Left renal pelvis (tissue), 4 donors: ENCODE measurements at places on chromosomes 6 and 20. TPM values are rescaled to one million over a fixed set of nuclear protein-coding genes. Genes with fewer than 3 reads are reported as not detected.

ADGRG6 gene
- polyA plus RNA-seq = 37.8 TPM

WASF1 gene
- 51.0 TPM for polyA plus RNA-seq

MYB gene
- polyA plus RNA-seq = 4.8 TPM

- no peak for DNase-seq
These were observed 114.9 kb downstream of the DCDC2 start for GRCh38 chr6:24242924-24243323.

GRCh38 chr6:13395272-13396237, 67.2 kb upstream of the TBC1D7 start:
- no peak for DNase-seq

DNA sequence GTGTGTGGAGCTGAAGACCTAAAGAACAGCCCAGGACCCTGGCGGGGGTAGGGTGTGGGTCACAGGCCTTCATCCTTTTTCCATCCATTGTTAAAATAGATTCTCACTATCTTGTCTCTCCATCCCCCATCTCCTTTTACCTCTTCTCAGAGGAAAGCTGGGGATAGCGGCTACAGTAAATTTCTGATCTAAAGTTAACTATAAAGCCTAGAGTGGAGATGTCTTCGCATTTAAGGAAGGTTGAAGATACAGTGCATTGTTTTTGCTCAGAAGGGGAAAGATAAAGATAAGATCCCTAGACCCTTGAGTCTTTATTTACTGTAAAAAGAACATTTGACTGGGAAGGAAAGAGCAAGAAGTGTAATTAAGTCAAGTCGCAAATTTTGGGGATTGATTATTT, 8.6 kb downstream of the FOXA2 start:
- no peak for DNase-seq

DNA sequence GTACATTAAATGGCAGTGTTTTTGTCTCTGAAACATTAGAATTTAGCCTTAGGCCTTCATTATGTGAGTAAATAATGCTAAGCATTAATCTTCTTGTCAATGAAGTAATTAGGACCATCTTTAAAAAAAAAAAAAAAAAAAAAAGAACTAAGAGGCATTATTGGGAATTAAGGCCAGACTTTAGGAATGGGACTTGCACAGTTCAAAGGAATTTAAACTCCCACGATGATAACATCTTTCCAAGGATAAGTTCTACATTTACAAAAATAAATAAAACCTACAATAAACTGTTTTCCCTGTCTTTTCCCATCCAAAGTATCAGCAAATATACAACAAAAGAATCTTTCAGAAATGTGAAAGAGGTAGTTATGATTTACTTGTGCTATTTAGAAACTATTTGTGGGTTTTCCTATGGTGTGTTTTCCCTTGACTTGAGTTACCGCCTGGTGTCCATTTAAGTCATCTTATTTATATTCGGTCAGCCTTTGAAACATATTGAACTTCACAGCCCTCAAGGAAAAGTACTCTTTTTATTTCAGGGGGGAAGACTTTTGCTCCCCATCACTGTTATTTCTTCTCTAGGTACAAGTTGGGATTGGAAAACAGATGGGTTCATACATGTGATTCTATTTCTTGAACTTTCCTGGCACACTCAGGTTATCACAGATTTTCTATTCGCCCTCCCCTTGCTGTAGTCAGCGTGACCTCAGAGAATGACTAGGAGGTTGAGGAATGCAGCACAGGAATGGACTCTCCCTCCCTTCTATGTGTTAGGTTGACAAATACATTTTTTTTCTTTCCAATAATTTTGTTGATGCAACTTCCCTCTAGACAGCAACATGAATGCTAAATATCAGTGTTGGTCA, 13.6 kb downstream of the STMND1 start:
- no peak for DNase-seq

DNA sequence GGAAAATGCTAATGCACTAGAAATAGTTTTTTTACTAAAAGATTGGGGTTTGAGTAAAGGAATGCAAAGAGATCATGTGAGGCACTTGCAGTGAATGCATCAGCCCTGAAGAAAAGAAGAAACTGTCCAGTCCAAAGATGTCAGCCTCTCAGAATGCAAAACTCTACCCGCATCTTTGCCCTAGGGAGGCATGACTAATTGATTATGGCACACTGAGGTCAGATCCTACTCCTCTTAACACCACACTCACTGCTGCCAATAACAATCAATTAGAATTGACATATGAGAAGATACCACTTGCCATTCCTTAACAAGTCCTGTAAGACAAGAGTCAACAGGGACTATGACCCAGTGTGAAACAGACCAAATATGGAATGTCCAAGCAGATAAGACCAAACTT, 262.3 kb upstream of the PLN start:
- DNase-seq = no peak

- no peak for DNase-seq
These were observed 113.1 kb downstream of the ADAT2 start for GRCh38 chr6:143337201-143337949.

- DNase-seq = no peak
These were observed 12.0 kb downstream of the RAET1E start for GRCh38 chr6:149885888-149886287.

DNA sequence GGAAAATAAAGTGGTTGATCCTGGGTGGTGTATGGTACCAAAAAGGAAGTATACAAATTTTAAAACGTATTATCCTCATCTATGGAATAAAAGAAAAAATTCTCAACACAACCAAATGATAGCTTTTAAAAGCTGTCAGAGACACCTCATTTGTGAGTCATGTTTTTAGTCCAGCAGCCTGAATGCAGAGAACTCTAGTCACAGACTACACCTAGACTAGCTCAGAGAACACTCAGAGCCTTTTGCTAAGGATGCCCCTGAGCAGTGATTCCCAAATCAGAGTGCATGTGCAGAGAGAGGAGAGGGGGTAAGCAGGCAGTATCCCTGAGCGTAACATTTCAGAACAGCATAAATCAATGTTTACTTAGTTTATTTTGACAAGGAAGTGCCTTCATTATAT, 809.3 kb downstream of the HACE1 start:
- DNase-seq = no peak

DNA sequence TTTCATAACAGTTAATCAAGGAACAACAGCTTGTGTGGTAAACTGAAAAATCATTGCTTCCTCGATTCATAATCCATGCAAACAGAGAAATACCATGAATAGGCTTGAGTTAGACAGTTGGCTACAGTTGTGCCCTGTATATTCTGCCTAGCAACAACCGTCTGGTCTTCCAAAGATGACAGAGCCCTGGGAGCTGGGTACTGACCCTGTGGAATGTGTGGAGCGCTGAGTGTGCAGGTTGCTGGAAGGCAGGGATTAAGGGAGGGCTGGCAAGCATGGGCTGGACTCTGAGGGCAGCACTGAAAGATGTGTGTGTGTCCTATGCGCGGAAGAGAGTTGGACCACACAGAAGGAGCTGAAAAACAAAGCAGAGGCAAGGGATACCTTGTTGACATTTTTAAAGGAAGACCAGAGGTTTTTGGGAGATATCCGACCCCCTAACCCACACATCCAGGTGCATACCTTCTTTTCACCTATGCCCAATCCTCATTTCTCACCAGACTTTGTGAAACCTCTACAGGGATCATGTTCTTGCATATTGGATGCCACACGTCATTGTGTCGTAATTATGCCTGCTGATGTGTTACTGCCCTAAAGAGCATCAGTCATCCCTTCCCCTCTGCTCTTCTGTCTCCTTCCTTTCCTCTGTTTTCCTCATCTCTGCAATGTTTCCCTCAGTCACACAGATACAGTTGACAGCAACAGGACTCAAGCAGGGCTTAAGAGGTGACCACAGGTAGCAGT, 58.2 kb upstream of the VGLL2 start:
- DNase-seq = no peak

GRCh38 chr20:44990425-44990824, 24.1 kb downstream of the STK4 start:
- no peak for DNase-seq

DNA sequence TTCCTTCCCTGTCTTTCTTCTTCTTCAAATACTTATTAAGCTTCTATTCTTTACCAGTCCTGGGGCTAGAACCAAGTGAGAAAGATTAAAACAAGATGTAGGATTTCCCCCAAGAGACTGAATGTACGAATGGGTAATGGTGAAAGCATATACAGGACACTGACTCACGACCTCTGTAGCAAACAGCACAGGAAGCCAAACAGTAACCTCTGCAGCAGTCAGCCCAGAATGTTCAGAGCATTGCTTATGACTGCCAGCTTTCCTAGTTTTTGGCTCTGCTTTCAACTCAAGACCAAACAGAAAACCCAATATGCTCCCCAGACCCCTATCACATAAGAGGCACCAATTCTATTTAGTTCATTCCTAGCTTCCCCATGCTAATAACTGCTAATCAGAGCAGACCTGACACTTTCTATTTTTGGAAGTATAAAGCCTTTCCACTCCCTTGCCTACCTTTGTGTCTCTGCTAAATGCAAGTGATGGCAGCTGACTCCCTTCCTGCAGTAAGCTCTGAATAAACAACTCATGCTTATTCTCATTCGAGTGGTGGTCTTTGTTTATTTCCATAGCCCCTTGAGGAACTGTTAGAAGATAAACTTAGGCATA, 690.6 kb downstream of the EPM2A start:
- DNase-seq = no peak

DNA sequence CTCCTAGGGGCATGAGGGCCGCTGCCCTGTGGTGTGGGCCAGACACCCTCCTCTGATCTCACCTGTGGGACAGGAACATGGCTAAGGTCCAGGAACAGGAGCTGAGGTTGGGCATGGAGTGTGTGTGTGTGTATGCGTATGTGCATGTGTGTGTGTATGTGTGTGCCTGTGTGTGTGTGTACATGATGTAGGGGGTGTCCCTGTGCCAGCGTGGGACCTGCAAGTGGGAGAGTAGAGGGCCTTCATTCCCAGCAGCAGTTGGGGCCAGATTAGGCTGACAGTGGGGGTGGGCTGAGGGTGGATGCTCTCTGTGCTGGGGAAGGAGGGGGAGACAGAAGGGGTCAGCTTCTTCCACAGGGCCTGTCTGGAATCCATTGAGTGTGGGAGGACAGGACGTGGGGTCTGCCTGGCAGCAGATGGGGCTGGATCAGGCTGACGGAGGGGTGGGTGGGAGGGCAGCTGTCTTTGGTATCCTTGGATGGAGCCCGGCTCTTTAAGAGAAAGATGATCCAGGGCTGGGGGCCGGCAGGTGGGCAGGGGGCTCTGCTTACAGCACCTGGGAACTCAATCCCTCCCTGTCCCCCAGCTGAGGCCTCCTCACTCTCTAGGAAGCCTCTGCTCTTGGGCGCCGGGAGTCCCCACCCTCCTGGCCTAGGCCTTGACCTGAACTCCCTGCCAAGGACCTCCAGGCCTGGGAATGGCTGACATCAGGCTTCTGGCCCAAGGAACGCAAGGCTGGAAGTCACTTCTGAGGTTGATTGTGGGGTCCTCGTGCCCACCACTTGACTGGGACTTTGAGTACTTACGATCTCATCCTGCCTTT, 44.0 kb downstream of the SPDEF start:
- no peak for DNase-seq

DNA sequence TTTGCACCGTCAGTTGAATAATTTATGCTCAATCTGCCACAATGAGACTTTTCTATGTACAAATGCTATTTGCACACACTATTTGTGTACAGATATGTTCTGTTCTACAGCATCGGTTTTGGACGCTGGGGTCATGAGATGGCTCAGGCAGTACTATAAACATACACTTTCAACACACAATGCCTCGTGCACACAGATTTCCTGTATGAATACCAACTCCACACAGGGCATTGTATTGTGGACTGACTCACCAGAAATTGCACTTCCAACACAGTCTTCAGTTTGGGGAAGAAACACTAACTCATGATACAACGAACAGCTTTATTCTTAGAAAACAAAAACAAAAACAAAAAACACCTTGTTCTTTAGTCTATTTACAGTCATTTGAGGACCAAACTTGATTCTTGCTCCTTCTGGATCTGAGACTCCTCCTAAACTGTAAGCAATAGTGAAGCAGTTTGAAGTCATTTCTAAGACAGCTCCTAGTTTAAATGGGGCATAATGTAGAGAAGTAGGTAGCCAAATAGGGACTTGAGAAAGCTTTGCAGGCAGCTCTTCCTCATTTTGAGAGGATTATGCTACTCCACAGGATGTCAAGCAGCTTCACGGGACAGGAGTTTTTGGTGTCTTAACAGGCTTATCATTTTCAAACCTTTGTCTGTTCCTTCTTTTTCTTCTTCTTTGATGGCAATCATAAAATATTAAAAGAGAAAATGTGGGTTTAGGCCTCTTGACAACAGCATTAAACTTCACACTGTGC, 33.7 kb downstream of the GJA10 start:
- DNase-seq = no peak

GRCh38 chr20:53176134-53176533, 204.0 kb downstream of the TSHZ2 start:
- no peak for DNase-seq

DNA sequence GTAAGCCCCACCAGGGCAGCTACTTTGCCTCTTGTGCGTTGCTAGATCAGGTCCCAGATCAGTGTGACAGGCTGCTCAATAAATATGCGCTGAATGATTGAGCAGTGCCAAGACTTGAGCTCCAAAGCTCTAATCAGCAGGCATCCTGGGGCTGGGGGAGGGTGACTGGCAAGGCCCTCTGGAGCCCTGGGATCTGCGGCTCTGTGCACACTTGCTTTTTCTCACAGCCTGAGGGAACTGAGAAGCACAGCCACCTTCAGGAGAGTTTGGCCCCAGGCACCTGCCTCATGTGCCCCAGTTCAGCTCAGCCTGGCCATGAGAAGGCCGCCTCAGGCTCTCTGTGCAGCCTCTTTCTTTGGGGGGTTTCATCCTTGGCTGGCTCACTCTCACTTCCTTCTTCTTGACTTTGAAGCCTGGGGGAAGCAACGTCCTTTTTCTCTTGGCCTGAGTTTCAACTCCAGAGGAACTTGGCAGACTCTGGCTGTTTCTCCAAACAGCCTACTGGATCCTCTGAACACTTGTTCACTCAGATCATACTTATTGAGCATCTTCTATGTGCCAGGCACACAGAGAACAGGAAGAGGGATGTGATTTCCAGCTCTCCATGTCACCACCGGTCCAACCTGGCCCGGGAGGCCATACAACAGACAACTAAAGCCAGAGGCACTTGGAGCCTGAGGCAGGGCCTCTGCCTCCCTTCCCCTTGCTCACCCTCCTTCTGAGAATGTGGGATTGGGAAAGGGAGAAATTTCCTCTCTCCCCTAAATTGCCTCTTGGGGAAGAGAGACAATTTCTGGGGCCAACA, 114.0 kb downstream of the VEGFA start:
- no peak for DNase-seq

DNA sequence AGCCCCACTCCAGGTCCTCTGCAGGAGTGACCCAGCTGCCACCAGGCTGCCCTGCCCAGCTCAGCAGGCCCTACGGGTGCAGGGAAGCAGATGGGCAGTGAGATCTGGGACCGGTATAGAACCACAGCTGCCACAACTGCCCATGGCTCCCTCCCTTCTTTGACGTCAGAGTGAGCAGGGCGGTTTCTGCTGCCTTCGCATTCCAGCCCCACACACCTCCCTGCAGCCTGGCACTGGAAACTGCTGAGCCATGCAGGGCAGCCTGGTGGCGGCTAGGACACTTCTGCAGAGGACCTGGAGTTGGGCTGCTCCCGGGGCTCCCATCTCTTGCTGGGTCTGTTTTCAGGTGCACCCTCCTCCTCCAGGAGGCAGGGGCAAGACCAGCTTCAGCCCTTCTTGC, 101.6 kb upstream of the CD93 start:
- peak; percentile 20 for DNase-seq
